ENCODE measurements at places on chromosomes 1 and 21.
A peak's percentile ranks its signal among the peaks of the same experiment; 100 is the strongest.

DNA sequence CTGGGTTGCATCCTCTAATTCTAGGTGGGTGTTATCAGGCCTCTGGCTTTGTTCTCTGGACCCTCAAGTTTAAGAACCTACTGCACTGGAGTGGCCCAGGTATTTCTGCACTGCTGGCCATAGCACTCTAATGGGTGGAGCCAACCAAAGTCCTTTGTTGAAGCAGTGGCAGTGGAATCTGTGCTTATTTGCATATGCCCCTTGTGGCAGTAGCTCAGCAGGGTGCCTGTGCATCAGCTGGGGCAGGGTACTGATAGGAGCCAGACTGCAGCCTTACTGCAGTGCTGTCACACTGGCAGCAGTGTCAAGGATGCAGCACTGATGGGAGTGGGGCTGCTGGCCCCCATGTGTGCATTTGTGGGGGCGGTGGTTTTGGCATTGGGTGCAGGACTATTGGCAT is 660.6 kb downstream of the LRRIQ3 start:
- no peak for DNase-seq

- no peak for DNase-seq
These were observed 93.6 kb upstream of the SMYD2 start for GRCh38 chr1:214187121-214187900.

- no peak for DNase-seq
These were observed 106.3 kb downstream of the KCNT2 start for GRCh38 chr1:196501760-196502428.

- DNase-seq, result no peak
These were observed 23.0 kb upstream of the SPSB1 start for GRCh38 chr1:9269721-9270120.

DNA sequence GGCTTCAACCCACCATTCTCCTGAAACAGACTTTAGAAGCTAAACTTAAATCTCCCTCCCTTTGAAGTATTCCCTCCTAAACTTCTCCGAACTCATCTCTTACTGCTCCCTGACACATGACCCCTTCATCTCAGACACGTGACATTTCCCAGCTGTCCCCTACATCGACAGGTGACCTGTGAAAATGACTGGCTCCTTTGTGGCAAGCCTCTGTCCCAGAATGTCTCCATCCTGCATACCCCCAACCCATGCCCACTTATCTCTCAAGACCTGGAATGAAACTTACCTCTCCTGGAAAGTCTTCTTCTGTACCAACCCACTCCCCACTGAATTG is 4.2 kb downstream of the FMOD start:
- DNase-seq, result no peak

- no peak for DNase-seq
These were observed 455.5 kb upstream of the ADAMTS5 start for GRCh38 chr21:27422435-27422834.

DNA sequence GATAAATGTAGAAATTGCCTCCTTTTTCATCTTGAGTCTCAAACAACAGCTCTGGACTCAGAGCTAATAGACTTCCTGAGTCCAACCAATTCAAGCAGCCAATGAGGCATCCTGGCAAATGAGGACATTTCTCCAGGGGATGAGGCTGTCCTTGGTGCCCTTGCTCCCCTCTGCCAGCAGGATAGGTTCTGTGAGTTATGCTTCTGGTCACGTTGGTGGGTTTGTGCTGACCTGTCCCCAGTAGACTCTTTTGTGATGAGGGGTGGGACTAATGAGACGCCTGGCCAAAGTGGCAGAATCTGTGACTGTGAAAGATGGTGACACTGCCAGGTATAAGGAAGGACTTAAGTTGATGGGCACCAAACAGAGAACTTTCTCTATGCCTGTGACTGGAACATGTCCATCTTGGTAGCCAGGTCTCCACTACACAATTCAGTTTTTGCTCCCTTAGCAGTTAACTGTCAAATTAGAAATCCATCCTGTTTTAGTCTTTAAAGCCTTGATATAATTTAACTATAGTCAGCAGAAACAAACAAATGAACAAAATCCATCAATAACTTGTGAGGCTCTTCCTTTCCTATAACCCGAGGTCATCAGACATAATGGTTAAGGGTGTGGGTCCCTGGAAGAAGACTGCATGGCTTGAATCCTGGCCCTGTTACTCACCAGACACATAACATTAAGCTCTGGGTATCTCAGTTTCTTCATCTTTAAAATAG is 35.7 kb upstream of the THEM4 start:
- no peak for DNase-seq

DNA sequence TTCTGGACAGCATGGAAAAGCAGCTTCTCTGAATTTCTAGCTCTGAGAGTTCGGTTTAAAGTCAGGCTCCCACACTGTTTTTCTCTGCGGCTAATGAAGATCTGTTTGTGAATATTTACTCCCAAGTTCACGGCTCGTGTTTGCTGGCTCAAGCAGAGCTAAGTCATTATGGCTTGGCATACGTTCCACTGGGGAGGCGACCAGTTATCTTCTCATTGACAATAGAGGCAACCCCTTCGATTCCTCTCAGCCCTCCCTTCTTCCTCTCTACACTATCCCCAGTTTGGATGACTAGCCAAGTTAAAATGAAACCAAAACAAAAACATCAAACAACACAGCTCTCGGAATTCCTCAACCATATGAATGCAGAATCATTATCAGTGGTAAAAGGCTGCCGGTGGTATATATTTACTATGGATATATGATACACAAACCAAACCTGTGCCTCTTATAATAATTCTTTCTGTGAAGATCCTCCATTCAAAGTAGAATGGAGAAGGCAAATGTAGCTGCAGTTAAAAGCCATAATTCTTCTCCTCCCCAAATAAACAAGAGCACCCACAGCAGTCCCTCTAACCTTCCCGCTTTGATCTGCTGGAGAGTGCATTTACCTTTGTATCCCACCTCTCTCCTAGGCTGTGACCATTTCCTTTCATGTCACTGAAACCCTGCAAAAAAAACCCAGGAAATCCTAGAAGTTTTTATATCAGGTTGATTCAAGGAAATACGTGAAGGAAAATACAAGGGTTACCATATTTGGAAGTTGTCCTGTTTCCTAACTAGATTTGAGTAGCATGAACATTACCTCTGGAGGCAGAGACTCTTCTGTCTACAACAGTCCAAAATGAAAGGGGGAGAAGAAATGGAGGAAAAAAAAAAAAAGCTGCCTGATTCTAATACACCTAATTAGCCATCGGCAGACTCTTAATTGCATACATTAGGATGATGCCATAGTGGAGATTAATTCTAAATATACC is 108.3 kb upstream of the USH2A start:
- DNase-seq, result no peak

DNA sequence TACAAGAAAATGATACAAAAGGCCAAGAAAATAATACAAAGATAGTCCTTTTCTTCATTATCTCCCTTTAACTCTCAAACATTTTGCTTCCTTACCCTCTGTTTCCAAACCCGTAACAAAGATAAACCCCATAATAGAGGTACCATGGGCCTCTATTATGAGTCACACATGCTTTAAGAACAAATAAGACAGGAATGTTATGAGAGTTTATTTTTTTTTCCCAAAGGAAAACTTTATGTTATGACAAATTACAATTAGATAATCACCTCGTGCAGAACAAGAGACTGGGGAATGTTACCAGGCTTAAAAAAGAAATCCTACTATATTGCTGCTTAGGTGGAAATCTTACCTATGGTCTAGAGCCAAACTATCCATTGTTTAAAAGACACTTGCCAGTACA is 272.0 kb downstream of the BRINP3 start:
- no peak for DNase-seq

DNA sequence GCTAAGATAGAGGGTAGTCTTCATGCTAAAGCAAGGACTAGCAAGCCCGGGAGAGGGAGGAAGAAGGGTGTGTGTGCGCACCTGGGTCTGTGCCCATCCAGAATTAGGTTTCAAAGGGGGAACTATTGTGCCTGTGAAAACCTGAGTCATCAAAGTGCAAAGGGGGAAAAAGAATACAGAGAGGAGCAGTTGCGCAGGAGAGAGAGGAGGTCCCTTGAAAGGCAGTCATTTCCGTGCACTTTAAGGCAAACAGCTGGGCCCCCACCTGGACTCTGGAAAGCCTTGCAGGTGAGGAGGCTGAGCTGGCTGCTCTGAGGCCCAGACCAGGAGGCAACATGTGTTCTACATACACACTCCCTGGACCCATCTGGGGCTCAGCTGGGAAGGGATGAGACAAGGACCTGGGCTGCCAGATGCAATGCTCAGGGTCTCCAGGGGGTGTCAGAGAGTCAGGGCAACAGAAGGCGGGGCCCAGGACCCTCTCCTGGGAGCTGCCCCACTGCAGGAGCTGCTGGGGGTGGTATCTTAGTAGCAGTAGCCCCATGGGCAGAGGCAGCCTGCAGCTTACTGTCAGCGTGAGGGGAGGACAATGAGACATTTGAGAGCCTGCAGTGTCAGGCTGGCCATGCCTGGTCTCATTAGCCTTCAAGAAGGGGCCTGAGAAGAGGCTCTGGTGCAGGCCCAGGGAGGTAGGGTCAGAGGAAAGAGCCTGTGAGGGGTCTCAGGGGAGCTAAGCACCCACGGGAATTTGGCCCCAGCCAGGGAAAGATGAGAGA is 14.3 kb downstream of the PROK1 start:
- DNase-seq, result no peak

- no peak for DNase-seq
These were observed 34.2 kb downstream of the VWA5B1 start for GRCh38 chr1:20324704-20325406.

GRCh38 chr1:212290608-212291007 is 5.4 kb downstream of the PPP2R5A start:
- no peak for DNase-seq

- no peak for DNase-seq
These were observed 16.9 kb downstream of the ATG4C start for GRCh38 chr1:62800825-62801306.

DNA sequence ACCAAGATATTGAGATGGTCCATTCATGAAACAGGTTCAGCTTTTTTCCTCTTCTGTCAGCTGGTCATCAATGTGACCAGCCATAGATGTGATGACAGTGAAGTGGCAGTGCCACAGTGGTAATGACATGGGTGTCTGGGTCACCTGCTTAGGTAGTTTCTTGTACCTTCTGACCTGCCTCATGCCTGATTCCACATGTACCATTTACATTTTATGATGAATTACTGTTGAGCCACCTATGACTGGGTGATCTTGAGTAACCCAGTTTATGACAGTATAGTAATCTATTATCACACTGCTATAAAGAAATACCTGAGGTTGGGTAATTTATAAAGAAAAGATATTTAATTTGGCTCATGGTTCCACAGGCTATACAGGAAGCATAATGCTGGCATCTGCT is 45.7 kb downstream of the RGSL1 start:
- no peak for DNase-seq

GRCh38 chr1:111404588-111404987 is 22.9 kb downstream of the OVGP1 start:
- DNase-seq, result no peak

DNA sequence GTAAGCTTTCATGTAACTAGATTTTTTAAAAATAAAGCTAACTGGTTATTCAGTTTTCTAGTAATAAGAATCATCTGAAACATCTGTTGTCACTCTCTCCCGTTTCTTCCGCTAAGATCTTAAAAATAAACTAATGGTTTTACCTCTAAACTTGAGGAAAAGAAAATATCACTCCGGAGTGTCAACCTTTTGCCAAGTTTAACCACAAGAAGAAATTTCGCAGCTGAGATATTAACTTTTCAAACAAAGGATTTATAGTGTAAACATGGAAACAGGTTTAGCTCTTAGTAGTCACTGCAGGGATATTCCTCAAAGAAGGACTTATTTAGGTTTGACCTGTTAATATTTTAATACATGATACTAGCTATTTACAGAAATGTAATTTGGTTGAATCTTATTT is 954.9 kb downstream of the ADGRL2 start:
- DNase-seq, result no peak

DNA sequence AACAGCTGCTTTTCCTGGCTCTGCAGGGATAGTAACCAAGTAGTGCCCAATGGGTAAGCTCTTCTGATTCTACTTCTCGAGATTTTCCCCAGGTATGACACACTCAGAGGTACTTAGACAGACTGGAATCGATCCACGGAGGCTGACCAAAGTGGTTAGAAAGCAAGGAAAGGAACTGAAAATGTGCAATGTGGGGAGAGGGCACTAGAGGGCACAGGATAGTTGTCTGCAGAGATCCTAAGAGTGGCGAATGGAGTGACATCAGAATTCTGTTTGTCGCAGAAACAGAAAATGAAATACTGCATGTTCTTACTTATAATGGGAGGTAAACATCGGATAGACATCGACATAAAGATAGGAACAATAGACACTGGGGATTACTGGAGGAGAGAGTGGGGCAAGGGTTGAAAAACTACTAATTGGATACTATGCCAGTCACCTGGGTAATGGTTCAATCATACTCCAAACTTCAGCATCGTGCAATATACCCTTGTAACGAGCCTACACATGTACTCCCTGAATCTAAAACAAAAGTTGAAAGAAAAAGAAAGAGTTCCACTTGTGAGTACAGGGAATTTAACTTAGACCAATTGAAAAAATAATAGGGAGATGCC is 23.3 kb downstream of the CYP2J2 start:
- DNase-seq, result peak; percentile 21

DNA sequence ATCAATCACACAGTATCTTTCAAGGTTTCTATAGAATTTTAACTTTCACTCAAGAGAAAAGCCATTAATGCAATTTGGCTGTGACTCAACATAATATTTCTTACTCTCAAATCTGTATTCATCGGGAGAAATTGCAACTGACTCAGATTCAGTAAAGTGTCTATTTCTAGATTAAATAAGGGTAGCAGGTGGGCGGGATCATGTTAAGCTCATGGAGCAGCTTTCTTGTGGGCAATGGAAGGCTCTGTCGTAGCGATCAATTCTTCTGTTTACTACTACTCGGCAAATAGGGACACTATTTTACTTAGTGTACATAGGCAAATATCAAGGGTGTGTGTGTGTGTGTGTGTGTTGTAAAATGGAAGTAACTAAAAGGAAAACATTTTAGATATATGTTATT is 423.6 kb upstream of the NEGR1 start:
- DNase-seq, result no peak

DNA sequence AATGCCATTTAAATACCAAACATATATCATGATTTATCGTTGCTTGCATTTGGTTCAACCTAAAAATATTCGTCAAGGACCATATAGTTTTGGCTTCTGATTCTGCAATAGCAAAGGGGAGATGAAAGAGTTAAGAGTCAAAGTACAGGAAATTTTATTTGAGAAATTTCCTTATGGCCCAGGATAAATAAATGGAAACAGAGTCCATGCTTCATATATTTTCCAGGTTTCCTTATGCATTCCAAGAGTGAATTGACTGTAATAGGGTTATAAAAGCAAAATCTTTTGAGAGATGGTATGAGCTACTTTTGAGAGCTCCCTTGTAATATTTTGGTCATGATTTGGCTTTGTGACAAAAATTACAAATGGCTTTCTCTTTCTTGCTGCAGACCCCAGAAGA is 140.1 kb downstream of the HMCN1 start:
- DNase-seq, result no peak

DNA sequence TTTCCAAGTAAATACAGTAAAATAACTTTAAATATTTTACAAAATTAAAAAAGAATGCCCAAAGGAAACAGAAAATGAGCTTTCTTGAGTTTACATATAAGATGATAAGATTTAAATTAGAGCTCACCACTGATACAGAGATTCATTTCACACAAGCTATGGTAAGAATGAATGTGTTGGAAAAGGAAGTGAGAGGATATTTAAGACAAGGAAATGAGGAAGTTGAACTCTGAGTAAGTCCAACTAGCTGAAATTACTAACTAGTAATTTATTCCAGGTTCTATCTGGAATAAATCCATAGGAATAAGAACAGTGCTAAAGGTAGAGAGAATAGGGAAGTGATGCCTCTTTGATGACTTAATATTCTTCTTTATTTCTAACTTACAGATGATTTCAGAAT is 42.4 kb downstream of the FNBP1L start:
- DNase-seq, result no peak
